NCI-H510A (cell line): ENCODE measurements at places on chromosomes 12 and 14.

GRCh38 chr14:93683226-93683625, 105.1 kb downstream of the PRIMA1 start:
- DNase-seq, result no peak

DNA sequence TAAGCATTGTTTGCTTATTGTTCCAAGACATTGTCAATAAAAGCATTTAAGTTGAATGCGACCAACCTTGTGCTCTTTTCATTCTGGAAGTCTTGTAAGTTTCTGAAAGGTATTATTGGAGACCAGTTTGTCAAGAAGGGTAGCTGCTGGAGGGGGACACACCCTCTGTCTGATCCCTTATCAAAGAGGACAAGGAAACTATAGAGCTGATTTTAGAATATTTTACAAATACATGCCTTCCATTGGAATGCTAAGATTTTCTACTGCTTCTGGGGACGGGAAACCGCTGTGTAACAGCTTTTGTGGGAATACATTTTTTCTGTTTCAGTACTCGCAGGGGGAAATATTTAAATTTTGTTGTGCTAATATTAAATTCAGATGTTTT, 3.5 kb downstream of the FOS start:
- no peak for DNase-seq

DNA sequence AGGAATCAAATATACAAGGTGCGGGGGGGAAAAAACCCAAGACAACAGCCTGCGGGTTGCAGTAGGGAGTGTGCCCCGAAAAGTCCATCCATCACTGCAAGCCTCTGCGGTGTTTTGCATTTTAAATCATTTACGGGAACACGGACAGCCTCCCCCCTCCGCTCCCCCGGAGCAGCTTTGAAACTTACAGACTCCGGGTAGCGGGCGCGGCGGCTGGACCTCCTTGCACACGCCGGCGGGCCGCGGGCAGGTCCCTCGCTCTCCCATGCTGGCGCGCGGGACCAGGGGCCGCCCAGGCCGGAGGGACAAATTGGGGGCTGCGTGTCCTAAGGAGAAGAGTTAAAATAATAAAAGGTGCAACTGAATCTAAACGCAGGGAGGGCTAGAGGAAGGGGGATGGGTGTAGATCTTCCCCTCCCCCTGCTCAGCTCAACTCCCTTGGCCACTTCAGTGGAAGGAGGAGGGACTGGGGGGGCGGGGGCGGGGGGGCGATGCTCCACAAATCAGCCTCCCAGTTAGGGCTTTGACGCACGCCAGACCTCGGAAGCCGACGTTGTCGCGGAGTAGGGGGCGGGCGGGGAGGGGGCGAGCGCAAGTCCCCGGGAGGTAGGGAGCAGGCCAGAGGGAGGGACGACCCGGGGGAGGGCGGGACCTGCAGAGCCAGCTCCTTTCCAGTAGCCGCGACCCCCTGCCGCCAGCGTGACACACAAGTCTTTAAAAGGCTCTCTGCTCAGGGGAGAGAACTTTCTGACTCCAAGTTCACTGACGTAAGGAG, at the start of gene KCNJ8:
TSS of gene KCNJ8 (minus strand) at position 349 of the 775 bp plus-strand sequence. CDS start 1,090 bp downstream, outside the sequence.
- DNase-seq, result peak; percentile 45

GRCh38 chr12:10952645-10953044, 13.6 kb upstream of the TAS2R14 start:
- no peak for DNase-seq

DNA sequence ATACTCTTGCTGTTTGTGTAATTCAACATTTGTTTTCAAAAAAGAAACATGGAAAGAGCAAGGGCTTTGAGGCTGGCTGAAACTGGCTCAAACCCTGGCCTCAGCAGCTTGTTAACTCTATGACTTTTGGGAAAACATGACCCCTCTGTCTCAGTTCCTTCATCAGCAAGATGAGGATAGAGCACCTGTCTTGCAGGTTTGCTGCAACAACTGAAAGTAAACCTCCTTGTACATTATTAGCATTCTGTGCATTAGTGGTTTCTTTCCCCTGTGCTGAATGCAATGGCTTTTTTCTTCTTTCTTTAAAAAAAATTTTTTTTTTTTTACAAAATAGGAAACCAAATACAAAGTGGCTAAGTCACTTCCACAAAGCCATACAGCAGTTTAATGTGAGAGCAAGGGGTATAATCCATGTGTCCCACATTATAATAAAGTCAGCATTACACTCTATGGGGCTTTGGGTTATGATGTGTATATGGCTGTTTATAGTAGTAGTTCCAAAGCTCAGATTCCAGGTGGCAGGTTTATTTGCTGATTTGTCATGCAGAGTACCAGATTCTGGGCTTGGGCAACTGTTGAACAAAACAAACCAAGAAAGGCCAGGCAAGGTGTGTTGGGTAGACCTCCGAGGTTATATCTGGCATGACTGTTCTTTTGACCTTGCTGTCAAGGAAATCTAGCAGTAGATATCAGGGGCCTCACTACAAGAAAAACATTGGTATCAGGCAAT, 194.5 kb upstream of the CNOT2 start:
- DNase-seq, result no peak

GRCh38 chr12:87344699-87345098, 684.5 kb downstream of the C12orf50 start:
- DNase-seq, result no peak

DNA sequence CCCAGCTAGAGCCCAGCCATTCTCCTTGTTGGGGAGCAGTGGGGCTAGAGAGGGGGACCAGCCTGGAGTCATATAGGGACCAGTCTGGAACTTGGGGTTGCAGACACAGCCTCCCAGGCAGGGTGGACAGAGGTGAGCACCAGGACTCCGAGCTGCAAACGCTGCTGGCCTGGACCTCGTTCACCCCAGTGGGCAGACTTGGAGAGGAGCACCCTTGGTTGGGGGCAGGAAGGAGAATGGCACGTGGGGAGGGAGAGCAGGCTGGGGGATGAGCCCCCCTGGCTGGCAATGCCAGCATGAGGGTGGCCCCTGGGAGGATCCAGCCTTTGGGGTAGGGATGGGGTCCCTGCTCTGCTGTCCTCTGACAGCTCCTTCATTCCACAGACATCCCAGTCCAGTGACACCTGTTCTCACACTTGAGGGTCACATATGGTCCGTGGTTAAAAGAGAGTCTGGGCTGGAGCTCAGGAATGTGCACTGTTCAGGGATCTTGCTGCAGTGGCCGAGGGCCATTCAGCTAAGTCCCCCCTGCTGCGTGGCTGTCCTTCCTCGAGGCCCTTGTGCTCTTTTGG, 2.8 kb downstream of the LBHD2 start:
- no peak for DNase-seq

DNA sequence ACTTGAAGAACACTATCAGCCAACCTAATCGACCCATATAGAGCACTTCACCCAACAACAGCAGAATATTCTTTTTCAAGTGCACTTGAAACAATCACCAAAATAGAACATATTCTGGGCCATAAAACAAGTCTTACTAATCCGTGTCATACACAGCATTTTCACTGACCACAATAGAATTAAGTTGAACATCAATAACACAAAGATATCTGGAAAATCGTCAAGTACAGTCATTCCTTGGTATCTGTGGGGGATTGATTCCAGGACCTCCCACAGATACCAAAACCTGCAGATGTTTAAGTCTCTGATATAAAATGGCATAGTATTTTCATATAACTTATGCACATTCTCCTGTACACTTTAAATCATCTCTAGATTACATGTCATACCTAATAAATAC, 295.7 kb downstream of the BCL11B start:
- no peak for DNase-seq

GRCh38 chr14:80200093-80200492, 11.2 kb downstream of the DIO2 start:
- DNase-seq, result no peak

DNA sequence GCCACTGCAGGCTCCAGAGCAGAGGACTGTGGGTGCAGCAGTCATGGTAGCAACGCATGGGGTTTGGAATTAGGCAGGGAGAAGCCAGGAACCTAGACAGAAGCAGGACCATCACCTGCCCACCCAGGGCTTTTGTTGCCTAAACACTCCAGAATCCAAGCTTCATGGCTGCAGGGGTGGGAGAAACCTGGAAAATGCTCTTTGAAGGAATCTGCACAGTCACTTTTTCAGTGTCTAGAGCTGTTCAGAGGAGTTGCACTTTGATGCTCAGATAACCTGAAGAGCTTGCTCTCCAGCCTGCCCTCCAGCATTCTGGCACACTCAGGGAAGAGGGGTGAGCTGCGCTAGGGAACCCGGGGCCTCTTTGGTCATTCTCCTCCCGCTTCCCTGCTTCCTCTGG, 1.6 kb upstream of the CELA1 start:
- no peak for DNase-seq

- no peak for DNase-seq
Measured at GRCh38 chr12:105220150-105220928, 15.6 kb downstream of the APPL2 start.

- DNase-seq, result no peak
Measured at GRCh38 chr14:23399136-23399535, 8.9 kb downstream of the MYH6 start.

DNA sequence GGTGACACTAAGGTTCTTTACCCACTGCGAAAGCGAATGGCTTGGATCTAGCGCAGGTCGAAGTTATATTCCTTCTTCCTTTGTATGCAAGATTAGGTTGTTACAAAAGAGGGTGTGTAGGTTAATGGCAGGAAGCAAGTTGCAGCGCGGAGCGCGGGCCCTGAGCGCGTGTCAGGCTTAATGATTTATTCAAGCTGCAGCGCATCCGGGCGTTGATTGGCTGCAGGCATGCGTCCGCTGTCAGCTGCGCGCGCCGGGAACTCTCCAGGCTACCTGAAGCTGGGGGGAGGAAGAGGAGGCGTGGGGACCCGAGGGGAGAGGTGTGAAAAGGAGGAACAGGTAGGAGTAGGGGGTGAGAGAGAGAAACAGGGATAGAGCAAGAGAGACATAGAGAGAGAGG, 7.4 kb downstream of the ASCL1 start:
- DNase-seq, result peak; percentile 94

DNA sequence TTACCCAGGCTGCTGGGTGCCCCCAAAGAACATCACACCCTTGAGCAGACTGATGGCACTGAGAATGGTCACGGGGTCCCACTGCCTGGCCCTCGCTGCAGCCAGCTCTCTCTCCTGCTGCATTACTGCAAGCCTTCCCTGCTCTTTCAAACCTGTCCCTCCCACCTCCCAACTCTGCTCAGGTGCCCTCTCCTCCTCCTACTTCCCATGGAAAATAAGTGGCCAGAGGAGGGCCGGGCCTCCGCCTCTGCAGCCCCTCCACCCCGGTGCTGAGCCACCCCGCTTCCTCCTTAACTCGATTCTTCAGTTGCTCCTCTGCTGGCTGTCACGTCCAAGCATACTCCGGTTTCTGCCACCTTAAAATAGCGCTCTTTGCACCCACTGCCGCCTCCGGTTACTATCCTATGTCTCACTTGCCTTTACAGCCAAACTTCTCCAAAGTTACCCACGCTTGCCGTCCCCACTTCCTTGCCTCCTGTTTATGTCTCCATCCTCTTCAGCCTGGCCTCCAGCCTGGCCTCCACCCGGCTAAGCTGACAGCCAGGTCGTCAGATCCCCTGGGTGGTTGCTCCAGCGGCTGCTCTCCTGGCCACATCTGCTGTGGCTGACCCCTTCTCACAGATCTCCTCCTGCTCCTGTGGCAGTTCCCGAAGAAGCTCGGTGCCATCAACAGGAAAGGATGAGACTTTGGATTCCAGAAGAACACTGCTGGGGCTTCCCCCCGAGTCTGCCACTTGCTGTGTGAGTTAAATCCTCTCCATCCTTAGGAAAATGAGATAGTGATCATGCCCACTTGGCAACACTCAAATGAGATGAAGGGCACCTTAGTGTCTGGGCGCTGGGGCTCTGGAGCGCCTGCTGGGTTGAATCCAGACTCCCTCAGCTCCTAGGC, 7.7 kb downstream of the SMIM41 start:
- no peak for DNase-seq

DNA sequence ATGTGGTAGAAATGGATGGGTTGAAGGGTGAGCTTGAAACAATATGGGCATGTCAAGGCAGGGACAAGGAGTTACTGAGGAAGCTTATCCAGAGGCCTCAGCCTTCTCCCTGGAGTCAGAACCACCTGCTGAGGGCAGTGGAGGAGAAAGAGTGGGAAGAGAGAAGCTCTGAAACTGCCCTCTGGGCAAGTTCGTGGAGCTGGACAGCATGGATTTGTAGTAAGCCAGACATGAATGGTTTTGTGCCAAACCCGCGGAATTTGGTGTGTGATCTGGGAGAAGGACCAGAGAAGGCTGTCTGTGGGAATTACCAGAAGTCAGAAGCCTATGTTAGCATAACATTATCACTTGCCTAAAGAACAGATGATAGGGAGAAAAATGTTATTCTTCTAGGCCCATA, 164.8 kb downstream of the SLC41A2 start:
- no peak for DNase-seq

DNA sequence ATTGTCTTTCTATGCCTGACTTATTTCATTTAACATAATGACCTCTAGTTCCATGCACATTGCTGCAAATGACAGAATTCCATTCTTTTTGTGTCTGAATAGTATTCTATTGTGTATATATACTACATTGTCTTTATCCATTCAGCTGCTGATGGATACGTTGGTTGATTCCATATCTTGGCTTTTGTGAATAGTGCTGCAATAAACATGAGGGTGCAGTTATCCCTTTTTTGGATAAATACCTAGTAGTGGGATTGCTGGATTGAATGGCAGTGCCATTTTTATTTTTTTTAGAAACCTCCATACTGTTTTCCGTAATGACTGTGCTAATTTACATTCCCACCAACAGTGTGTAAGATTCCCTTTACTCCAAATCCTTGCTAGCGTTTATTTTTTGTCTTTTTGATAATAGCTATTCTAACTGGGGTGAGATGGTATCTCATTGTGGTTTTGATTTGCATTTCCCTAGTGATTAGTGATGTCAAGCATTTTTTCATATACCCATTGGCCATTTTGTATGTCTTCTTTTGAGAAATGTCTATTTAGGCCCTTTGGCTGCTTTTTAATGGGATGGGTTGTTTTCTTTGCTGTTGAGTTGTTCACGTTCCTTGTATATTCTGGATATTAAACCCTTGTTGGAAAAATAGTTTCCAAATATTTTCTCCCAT, 2.3 kb downstream of the OAS2 start:
- DNase-seq, result no peak

GRCh38 chr14:72613231-72613974, 280.5 kb downstream of the DPF3 start:
- peak; percentile 42 for DNase-seq

- no peak for DNase-seq
Measured at GRCh38 chr14:40004871-40005500, 572.8 kb upstream of the FBXO33 start.

GRCh38 chr14:64074961-64075612, 219.1 kb downstream of the ESR2 start:
- DNase-seq, result no peak

GRCh38 chr14:33307691-33308251, 369.1 kb downstream of the NPAS3 start:
- DNase-seq, result peak; percentile 3
